ENCODE measurements at places on chromosomes 2 and 18.

- DNase-seq: no peak
Observed at GRCh38 chr18:35553300-35553699, 28.2 kb upstream of the GALNT1 start.

DNA sequence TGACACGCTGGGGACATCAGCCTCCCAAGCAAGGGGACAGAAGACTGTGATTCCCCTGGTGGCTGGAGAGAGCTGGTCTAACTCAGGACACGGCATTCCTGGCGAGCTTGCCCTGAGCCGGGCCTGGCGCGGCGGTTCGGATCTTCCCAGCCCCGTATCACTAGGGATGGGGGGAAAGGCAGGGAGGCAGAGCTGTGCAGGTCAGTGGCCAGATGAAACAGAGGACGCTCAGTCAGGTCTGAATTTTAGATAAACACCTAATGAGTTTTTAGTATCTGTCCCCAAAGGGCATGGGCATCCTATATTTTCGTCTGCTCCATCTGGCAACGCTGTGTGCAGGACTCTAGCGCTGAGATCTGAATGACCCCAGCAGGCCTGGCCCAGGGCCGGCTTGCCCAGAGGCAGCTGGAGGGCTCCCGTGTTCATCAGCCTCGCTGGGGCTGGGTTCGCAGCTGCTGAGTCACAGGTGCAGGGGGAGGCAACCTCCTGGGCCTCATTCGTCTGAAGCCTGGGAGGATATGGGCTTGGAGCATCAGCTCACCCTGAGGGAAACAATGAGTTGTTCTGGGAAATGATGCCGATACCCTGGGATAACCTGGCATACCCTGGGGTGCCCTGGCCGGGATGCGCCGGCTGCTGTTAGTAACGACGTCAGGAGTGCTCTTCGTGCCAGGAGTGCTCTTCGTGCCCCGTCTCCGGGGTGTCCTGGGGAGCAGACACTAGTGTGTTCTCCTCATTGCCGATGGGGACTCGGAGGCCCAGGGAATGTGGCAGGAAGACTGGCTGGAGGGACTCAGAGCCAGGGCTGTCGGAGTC lies 48.1 kb upstream of the HPCAL1 start:
- no peak for DNase-seq

DNA sequence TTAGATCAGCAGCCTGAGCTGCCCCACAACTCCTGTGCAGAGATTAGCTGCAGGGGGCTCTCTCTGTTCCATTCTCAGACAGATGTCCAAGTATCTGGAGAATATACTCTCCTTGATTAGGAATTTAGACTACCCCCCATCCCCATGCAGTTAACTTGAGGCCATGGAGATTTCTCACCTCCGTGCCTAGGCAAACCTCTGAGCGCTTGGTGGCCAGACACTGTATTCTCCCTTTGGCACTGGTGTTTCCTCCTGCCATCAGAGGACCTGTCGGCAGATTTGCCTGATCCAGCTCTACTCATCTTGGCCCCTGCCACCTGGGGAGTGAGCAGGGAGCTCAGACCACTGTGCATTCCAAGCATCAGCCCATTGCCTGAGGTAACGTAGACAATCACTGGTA lies 48.3 kb downstream of the ZNF804A start:
- no peak for DNase-seq

DNA sequence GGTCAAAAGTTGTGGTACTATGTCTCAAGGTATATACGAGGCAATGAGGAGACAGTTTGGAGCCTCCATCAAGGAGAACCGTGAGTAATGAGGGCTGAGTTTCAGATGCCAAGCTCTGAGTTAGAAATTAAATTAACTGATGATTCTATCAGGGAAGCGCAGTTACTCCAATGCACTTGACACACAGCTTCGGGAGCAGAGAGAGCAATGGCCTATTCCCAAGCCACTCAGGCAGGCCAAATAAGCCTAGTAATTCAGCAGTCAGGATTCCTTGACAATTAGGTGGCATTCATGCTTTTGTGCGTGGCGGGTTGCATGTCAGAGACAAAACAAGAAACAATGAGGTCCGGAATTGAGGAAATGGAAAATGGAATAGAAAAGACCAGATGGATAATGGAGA lies 123.2 kb downstream of the MMADHC start:
- no peak for DNase-seq

GRCh38 chr2:223465793-223466192 lies 136.4 kb downstream of the SCG2 start:
- no peak for DNase-seq

DNA sequence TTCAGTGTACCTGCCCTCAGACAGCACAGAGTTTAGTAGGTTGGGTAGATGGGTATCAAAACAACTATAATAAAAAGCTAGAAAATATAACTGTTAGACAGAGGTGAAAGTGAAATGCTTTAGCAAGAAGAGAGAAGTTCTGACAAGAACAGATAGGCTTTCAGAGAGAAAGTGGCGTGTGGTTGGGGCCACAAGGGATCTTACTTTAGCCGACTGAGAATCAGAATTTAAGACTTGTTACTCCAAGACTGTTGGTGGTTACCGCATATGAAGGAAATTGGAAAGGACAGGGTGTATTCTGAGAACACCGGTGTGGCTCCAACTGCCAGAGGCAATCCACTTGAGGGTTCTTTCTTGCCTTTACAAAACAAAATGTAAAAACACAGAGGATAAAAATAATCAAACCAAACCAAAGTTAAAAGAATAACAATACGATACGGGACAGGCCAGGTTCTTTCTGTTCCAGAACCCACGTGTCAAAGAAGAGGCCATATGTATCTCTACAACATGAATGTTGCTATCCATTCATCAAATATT lies 44.4 kb upstream of the AGPS start:
- no peak for DNase-seq

- no peak for DNase-seq
Observed at GRCh38 chr18:22176420-22177326, 7.3 kb downstream of the GATA6 start.

DNA sequence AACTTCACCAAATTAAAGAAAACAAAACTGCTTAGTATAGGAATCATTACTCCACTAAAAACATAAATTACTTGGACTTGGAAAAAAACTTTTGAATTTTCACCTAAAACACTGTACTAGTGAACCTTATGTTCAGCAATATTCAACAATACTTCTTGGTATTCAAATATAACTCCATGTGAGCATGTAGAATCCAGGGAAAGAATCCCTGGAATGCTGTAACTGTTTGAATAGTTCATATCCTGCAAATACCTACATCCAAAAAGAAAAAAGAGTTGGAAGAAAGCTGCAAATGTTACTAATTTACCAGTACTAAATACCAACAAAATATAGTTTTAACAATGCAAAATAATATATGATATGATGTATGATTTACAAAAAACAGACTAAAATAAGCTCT lies 65.4 kb downstream of the IKZF2 start:
- no peak for DNase-seq

GRCh38 chr2:27464443-27464842 lies 22.3 kb downstream of the KRTCAP3 start:
- no peak for DNase-seq

- DNase-seq: no peak
Observed at GRCh38 chr2:9392898-9393765, 30.2 kb downstream of the ITGB1BP1 start.

- DNase-seq: no peak
Observed at GRCh38 chr2:11807156-11808015, 61.0 kb downstream of the LPIN1 start.

- no peak for DNase-seq
Observed at GRCh38 chr2:212327171-212327809, 211.3 kb downstream of the ERBB4 start.

GRCh38 chr2:96251721-96252292 lies 14.0 kb downstream of the TMEM127 start:
- DNase-seq: no peak

DNA sequence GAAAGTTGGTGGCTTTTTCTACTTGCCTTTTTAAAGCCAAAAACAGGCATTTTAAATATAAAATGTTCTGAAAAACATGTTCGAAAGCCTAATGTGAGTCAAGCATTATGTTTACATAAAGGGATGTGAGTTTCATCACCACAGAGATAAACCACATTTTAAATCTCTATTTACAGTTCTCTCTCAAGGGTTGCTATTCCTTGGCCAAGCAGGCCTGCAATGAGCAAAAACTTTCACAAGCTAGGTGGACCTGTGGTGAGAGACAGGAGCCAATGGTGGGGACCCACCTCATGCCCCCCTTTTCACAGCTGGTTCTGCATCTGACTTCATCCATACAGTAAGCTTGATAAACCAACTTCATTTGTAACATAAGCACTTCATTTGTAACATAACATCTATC lies 65.1 kb downstream of the CUL3 start:
- DNase-seq: no peak

DNA sequence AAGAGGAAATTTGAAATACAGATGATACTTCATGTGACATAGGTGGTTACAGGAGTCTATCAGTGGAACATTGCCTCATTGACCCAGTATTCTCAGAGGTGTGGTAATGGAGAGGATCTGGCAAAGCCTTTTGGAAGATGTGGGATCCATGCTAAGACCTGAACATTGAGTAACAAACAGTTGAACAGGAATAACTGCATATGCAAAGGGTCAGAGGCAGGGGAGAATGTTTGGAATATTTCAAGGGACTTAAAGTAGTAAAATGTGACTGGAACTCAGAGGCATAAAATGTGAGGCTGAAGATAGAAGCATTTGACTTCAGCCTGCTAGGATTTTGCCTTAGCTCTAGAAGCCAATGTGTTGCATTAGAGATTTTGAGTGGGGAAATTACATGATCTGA lies 300.2 kb upstream of the ETAA1 start:
- no peak for DNase-seq

- no peak for DNase-seq
Observed at GRCh38 chr2:148842050-148842449, 33.0 kb upstream of the KIF5C start.

GRCh38 chr2:33785201-33786106 lies 186.4 kb upstream of the FAM98A start:
- DNase-seq: no peak
